ENCODE measurements at places on chromosomes 2 and 18.
A peak's percentile ranks its signal among the peaks of the same experiment; 100 is the strongest.

DNA sequence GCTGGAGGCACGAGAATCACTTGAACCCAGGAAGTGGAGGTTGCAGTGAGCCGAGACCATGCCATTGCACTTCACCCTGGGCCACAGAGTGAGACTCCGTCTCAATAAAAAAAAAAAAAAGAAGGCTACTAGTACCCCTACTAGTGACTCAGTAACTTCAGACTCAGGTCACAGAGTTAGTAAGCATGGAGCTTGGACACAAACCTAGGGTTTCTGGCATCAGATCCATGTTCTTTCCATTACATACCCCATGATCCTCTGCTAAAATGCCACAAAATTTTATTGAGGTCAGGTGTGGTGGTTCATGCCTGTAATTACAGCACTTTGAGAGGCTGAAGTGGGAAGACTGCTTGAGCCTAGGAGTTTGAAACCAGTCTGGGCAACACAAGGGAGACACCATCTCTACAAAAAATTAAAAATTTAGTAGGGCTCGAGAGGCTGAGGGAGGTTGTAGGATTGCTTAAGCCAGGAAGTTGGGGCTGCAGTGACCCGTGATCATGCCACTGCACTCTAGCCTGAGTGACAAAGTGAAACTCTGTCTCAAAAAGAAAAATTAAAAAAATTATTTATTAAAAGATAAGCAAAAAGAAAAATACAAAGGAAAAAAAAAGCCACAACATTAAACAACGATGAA, 45.1 kb downstream of the DHX57 start:
- DNase-seq, result no peak

DNA sequence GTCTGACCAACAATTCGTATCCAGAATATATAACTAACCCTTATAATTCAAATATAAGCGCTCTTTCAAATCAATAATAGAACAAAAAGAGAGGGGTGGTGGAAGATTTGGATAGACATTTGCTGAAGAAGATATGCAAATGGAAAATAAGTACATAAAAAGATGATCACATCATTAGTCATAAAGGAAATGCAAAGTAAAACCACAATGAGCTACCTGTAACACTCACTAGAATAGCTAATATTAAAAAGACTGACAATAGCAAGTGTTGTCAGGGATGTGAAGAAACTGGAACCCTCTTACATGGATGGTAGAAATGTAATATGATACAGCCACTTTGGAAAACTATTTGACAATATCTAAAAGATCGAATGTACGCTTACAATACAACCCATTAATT, 84.9 kb upstream of the MRPS9 start:
- peak; percentile 4 for DNase-seq

DNA sequence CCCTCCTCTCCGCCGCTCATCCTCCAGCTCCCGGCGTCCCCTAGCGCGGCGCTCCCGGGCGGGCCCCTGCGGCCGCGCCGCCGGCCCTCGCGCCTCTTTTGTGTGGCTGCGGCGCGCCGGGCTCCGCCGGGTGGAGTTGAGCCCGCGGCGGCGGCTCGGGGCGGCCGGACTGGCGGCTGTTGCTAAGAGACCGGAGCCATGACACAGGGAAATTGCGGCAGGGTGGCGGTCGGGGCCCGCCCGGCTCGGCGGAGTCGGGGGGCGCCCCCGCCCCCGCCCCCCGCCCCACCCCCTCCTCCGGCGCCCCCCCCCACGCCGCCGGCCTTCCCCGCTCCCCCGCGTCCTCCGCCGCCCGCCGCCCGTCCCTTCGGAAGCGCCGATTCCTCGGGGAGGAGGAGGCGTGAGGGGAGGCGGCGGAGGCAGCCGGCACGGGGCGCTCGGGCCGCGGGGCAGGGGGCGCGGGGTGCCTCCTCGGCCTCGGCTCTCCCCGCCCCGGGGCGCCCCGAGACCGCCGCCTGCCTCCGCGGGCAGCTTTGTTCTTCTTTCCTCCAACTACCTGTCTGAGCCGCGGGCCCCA, at the start of gene TMEM200C:
Gene TMEM200C (minus strand): TSS at position 224 of the 577 bp plus-strand sequence. CDS start 3,459 bp downstream, outside the sequence.
- no peak for DNase-seq

DNA sequence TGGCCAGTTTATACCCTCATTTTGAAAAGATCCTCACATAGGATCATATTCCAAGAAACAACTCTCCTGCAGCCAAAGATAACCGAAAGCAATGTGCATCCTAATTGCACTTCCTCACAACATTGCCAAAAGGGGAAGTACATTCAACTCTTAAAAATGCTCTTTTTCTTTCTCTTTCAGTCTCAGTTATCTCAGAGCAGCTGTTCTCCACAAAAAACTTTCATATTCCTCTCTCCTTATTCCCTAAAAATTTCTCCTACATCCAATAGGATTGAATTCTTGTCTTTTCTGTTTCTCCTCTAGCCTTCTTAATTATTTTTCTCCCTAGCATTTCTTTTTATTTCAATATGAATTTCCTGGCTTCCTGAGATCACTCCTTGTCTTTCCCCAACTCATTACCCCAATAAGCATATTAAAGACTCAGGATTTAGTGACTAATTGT, 7.4 kb upstream of the VRK2 start:
- peak; percentile 39 for DNase-seq

- no peak for DNase-seq
Measured at GRCh38 chr18:76730901-76731300, 91.5 kb upstream of the ZNF236 start.

GRCh38 chr2:37560863-37561614, 110.4 kb downstream of the CDC42EP3 start:
- no peak for DNase-seq

DNA sequence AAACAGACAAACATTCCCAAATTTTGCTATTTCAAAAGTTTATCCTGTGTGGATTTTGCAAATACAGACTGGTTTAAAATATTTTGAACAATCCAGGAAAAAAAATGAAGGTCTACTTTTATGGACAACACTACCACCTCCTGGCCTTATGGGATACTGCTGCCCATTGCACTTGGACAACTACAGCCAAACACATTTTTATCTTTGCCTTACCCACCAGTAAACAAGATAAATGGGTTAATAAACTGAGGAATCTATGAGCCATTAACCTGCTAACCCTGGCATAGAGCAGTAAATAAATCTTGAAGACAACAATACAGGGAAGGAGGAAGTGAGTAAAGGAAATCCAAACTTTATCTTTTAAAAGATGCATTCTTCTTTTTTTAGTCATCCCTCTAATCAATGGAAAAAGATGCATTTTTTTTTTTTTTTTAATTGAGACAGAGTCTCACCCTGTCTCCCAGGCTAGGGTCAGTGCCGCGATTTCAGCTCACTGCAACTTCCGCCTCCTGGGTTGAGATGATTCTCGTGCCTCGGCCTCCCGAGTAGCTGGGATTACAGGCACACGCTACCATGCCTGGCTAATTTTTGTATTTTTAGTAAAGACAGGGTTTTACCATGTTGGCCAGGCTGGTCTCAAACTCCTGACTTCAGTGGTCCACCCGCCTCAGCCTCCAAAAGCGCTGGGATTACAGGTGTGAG, 2.1 kb upstream of the SPIRE1 start:
- peak; percentile 83 for DNase-seq

DNA sequence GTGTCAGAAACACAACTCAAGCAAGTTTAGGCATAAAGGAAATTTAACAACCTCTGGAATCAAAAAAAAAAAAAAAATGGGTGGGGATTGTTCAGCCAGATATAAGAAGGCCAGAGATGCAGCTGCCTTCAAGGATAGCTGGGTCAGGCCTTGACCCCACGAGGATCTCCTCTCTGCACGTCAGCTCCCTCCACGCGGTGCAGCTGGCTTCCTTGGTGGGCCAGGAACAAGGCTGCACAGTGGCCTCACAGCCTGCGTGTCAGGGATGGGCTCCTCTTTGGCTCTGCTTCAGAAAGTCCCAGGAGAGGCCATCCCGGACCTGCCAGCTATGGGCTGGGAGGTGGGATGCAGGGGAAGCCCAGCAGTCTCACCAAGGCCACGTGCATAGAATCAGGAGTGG, 55.5 kb downstream of the TIMM21 start:
- no peak for DNase-seq

- DNase-seq, result no peak
Measured at GRCh38 chr2:235564066-235564465, 70.2 kb downstream of the AGAP1 start.

GRCh38 chr2:158997037-158997790, 28.8 kb downstream of the TANC1 start:
- no peak for DNase-seq

GRCh38 chr2:147442816-147443215, 402.0 kb upstream of the ACVR2A start:
- no peak for DNase-seq

GRCh38 chr2:186590350-186590758, 498 bp downstream of the ITGAV start:
- DNase-seq, result no peak

- DNase-seq, result no peak
Measured at GRCh38 chr2:20744366-20745335, 77.7 kb downstream of the GDF7 start.

Data from ELR (cell line).